NCI-H187 treated with DMSO at 0.1 percent for 48 hours (cell line): ENCODE measurements at places on chromosomes 12 and 14.

DNA sequence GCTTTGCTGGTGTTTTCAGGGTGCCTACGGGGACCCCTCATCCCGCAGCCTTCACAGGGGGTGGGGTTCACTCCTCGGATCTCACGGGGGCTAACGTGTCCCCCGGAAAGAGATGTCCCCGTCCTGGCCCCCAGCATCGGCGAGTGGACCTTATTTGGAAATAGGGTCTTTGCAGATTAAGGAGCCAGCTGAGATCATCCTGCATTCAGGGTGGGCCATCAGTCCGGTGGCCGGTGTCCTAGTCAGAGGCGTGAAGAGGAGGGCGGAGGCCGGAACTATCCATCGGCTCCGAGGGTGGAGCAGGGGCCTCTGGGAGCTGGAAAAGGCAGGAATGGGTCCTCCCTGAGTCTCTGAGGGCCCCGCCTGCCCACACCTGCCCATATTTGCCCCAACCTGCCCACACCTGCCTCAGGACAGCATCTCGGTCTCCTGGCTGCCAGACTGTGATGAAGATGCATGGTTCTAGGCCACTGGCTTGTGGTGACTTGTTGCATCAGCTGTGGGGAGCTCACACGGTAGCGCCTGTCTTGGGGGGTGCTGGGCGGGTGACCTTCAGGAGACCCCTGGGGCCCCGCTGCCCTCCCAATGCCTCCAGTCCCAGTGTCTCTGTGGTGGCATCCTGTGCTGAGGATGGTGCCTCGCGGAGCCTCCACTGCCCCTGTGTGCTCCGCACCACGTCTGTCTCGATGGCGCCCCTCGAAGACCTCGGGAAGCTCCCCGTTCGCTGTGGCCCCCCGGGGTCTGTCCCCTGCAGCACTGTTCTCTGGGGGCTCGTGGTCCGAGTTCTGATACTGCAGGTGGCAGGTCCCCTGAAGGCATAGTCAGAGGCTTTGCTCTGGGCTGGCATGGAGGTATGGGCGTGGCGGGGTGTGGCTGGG is 14.7 kb downstream of the NOC4L start:
- no peak for DNase-seq

DNA sequence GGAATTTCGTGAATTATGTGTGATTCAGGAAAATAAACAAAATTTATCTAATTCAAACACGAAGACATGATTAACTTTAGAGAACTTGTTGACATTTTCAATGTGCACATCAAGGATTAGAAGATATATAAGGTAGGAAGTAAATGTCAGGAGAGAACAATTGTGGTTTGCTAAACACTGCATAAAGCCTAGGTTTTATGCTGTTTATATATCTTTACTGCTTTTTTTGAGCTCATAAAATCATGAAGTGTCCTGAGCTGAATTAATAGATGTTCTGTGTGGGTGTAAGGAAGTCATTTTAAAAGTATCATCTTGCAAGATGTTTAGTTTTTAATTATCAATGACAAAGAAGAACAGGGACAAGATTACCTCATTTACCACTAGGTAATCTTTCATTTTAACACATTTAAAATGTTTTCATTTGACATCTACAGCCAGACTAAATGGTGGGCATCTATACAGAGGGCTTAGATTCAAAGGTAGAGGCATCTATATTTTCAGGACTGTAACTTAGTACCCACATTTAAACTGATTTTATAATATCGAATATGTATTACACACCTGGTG is 382.8 kb downstream of the ADAMTS20 start:
- no peak for DNase-seq

GRCh38 chr12:23847857-23848256 is 101.6 kb downstream of the SOX5 start:
- no peak for DNase-seq

DNA sequence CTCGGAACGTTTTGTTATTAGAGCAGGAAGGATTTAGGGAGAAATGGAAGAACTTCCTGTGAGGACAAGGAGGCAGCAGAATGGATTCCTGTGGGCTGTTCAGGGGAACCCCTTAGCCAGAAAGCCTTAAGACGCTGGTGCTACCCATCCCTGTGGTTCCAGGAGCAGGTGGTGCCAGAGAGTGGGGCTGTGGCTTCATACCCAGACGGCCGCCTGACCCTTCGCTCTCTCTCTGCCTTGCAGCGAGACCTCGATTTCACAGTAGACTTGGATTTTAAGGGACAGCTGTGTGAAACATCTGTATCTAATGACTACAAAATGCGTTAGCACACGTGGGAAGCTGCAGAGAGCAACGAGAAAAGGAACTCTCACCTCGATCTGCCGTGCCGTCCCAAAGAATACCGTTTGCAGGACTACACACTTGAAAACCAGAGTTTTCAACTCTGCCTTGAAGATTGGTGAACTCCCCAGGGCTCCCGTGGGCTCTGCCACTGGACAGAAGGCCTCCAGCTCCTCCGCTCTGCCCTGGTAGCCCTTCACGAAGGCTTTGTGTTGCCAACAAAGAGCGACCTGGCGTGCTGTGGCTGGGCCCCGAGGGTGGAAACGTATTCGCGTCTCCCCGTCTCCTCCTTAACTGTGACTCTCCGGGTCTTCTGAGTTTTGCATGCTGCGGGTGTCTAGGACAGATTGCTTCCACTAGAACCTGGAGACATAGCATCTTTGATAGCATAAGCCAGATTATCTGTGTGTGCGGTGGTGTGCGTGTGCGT is 102.0 kb downstream of the PRMT8 start:
- DNase-seq, result no peak

- DNase-seq, result no peak
These were observed 22.2 kb downstream of the NR2C1 start for GRCh38 chr12:95051241-95051640.

GRCh38 chr14:67526676-67527459 is 6.2 kb upstream of the PLEKHH1 start:
- DNase-seq, result no peak

DNA sequence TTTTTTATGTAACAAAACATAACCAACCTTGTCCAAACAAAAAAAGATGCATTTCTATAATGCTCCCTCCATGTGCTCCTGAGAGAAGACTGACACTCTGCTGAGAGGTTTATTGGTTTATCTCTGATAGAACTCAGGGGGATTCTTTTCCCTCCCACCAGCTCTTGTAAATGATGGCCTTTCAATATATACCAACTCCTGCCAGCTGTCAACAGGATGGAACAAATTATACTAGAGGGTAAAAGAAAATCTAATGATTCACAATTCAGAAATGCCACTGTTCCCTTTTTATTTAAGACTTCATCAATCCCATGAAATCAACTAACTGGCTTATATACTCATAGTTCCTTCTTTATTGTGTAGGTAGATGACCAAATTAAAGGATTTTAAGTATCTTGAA is 25.4 kb downstream of the PSMC1 start:
- no peak for DNase-seq

GRCh38 chr14:67411370-67411769 is 595 bp downstream of the PLEK2 start:
- DNase-seq, result no peak

DNA sequence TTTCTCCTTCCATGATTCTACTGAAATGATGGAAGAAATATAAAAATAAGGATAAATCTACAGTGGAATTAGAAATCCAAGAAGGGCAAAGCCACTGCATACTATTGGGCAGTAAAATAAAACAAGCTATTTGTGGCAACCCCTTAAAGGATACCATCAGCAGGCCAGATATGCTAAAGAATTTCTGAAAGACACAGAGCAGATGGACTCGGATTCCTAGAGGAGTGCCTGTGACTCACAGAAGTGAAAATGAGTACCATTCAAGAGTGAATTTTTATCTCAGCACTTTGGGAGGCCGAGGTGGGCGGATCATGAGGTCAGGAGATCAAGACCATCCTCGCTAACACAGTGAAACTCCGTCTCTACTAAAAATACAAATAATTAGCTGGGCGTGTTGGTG is 318.1 kb downstream of the LRIG3 start:
- DNase-seq, result no peak

DNA sequence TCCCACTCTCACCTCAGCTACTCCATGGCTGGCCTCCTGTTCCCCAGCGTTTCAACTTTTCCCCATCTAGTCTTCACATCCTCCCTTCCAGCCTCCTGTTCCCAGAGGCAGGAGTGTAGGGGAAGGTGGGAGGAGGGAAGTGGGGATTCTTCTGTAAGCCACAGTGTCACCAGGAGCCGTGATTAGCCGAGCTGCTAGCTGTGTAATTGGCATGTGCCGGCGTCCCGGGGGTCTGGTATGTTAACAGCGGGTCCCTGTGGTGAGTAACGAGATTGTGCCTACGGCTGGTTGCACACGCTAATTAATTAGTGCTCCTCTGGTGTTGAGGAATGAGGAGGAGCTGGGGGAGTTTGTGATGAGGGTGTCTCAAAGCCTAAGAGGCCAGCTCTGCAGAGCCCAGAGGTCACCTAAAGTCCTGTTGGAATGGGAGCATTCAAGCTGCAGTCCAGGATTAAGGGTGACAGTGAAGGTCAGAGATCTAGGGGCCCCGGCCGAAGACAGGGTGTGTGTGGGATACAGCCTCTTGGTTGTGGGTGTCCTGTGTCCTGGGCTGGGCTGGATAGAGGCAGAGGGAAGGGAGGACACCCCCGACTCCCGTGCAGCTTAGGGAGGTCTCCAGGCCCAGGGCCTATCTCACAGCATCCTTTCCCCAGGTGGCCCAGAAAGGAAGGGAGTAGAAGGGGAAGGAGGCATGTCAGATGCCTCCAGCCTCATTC is 10.0 kb upstream of the CALCOCO1 start:
- no peak for DNase-seq

DNA sequence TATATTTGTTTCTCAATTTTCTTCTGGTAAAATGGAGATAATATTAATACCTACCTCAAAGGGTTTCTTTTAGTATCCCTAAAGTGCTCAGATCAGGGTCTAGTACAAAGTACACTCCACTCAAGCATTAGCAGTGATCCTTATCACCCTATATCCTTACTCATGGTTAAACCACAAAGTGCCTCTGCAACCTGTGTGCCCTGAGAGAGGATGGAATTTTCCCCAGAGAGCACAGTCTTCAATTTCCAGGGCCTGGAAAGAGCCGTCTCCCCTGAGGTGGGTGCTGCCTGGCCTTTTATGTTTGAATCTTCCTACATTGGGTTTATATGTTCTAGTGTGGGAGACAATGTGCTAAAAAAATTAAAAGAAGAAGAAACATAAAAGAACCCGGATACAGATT is 183.1 kb upstream of the FBXO33 start:
- no peak for DNase-seq

- no peak for DNase-seq
These were observed 3.7 kb downstream of the PPP4R4 start for GRCh38 chr14:94177806-94178205.

DNA sequence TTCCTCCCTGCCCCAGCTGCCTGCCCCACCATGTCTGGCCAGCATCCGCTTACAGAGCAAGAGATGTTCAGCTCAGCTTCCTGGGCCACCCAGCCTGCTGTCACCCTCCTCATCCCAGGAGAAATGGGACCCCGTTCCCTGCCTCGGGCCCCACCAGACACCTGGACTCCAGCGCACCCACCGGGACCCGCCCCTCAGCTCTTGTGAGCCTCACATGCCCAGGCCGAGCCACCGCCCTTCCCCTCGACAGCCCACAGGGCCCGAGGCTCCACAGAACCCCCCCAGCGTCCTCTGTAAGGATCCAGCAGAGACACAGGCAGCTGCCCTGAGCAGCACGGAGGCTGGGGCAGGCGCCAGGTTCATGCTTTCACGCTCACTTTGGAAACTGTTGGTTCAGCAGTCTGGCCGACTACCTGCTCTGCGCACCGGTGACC is 18.4 kb upstream of the C14orf180 start:
- no peak for DNase-seq
